Right kidney (tissue), 9 donors: ENCODE measurements at places on chromosomes 16 and 17.

DNA sequence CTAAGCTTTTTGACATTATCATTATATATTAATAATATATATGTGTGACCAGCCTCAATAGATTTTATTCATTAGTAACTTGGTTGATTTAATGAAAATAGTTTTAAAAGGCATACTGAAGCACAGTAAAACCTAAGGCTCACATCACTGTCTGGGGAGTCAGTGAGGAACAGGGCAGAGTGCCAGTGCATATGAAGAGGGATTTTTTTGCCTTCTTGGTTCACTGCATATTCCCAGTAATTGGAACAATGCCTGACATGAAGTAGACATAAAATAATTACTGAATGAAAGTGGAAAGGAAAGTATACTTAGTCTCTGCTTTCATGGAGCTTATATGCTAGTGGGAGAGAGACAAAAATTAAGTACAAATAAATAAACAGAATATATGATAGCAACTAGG, 81.1 kb downstream of the FTO start:
- DNase-seq = no peak

DNA sequence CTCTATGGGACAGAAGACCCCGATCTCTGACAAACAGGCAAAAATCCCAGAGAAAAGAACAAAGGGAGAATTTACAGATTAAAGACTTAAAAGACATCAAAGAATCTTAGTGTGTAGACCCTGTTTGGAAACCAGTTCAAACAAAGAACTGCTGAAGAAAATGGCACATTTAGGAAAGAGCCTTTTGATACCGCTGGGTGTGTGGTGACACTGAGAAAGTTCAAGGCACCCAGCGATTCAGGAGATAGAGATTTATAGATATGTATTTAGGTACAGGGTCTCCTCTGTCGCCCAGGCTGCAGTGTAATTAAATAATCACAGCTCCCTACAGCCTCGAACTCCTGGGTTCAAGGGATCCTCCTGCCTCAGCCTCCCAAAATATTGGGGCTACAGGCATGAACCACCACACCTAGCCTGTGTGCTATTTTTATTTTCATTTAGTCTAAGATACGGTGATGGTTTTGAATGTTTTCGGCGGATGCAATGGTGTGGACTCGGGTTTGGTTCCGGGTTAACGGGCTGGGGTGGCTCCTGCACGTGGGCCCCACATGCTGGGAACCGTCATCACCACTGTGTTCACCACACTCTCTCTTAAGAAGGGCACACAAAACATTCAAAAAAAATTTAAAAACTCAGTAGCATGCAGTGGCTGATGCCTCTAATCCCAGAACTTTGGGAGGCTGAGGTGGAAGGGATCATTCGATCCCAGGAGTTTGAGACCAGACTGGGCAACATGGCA, 114.0 kb downstream of the ZNF778 start:
- no peak for DNase-seq

DNA sequence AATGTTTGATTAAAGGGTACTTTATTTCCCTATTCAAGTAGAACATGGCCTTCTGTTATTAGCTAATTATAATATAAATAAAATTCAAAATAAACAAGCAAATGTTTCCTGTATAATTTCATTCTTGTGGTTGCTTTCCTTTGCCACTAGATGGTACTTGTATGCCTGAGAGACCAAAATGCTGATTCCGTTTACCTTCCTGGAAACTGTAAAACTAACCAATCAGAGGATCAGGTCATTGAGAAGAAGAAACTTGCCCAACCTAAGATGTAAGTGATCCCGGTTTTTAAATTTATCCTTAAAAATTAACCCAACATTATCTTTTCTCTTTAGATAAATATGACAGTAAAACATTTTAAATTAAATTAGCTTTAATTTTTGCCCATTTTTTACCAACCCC, 8.1 kb upstream of the ABCA5 start:
- DNase-seq = no peak

GRCh38 chr16:79668502-79668901, 68.0 kb upstream of the MAF start:
- no peak for DNase-seq

DNA sequence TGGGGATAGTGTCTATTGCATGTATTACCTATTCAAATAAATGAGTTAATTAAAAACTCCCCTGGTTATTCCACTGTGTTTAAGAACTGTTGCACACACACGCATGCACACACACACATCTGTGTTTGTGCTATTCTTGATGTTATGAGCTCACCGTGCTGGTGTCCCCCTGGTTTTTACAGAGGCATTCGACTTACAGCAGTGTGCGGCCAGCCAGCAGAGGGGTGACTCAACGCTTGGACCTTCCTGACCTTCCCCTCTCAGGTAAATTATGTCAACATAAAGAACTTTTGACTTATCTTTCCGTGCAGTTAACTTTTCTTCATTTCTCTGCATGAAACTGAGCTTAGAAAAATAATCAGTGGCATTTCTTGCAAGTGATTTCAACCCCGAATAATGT, 214.0 kb downstream of the LGALS9B start:
- DNase-seq = no peak
